ENCODE measurements at places on chromosomes 12 and 14. TPM values are rescaled to one million over a fixed set of nuclear protein-coding genes. Genes with fewer than 3 reads are reported as not detected.
A peak's percentile ranks its signal among the peaks of the same experiment; 100 is the strongest.

Gene CCDC196
- total RNA-seq: not detected

Gene PPFIA2
- total RNA-seq: 18.3 TPM

GRCh38 chr12:47686645-47687240 lies 19.1 kb downstream of the RPAP3 start:
- DNase-seq: no peak

- DNase-seq: peak; percentile 9
Observed at GRCh38 chr14:26597589-26598080, at the start of gene NOVA1. NOVA1 (minus strand) TSS chr14:26598033; CDS start chr14:26597436, 597 bp downstream.

DNA sequence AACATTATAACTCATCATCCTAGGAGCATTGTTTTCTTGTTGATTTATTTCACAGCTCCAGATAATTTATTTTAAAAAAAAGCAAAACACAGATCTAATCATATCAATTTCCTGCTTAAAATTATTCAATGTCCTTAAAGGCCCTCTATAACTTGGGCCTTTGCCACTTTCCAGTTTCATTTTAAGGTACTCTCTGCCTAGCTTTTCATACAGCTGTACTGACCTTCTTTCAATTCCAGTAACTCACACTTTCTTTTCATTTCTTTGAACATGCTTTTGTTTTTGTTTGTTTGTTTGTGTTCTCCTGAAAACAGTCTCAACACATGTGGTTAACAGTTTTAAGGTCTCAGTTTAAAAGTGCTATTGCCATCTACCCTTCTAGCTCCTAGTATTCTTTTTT lies 281.9 kb downstream of the ACSS3 start:
- no peak for DNase-seq

DNA sequence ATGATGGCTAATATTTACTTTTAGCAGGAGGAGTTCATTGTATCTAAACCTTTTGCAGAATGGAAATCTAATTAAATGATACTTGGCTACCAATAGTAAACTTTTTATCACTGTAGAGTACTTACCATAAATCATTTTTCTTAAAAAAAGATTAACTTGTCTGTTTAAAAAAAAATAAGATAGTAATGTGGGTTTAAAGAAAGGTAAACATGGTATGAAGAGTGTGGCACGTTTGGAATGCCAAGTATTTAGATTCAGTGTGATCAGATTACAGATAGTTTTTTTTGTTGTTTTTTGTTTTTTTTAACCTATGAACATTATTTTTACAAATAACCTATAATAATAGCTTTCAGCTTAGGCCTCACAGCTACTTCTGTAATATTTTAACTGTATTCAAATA lies 25.8 kb downstream of the KTN1 start:
- no peak for DNase-seq

- DNase-seq: no peak
Observed at GRCh38 chr14:95818581-95818980, 58.1 kb upstream of the TUNAR start.

DNA sequence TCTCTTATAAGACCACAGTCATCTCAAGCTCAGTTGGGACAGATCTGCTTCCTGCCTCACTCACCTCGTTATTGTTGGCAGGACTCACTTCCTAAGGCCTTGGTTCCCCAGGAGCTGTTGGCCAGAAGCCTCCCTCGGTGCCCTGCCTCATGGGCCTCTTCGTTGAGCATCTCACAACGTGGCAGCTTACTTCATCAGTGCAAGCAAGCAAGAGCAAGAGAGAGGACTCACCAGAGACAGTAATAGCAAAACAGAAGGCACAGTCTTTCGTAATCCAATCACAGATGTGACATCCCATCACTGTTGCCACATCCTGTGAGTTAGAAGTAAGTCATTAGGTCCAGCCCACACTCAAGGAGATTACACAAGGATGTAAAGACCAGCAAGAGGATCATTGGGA lies 5.1 kb upstream of the NUMB start:
- DNase-seq: peak; percentile 68

GRCh38 chr12:91951571-91951970 lies 194.1 kb downstream of the BTG1 start:
- no peak for DNase-seq

- DNase-seq: no peak
Observed at GRCh38 chr14:104135121-104135903, 3.1 kb upstream of the KIF26A start.

DNA sequence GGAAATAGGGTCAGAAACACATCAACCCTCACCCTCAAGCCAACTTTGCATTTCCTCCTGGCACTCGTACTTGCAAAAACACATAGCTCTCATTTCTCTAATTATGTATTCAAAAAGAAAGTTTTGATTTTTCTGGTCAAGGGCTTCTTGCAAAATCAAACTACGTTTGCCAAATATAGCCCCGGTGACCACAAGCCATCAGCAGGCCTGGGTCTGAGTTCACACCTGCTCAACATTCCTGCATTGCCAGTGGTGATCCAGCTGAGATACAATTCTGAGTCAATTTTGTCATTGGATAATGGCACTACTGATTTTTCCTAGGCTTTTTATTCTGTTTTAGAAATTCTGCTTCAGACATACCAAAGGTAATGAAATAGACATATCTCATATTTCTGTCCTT lies 10.7 kb upstream of the BHLHE41 start:
- no peak for DNase-seq
